Activated T-cell treated with anti-CD3 and anti-CD28 coated beads, Interleukin-2, amount 50 U/mL, for 72 hours (primary cell): ENCODE measurements at places on chromosomes 2 and 18. TPM values are rescaled to one million over a fixed set of nuclear protein-coding genes. Genes with fewer than 3 reads are reported as not detected.

The GALNT13 gene
- total RNA-seq = not detected

The SIX3 gene
- total RNA-seq = not detected

The ATP8B1 gene
- not detected for total RNA-seq

The COL5A2 gene
- total RNA-seq = 0.60 TPM

The RGPD3 gene
- 0.25 TPM for total RNA-seq

The DNER gene
- total RNA-seq = not detected

The ICOS gene
- total RNA-seq = 145 TPM

- no peaks in the 10 kb centered on the region for H3K27me3 ChIP-seq
- peaks cover 11% of the 10 kb centered on the region for H3K4me1 ChIP-seq
- no peak for DNase-seq
- no peak overlapping the region for H3K4me3 ChIP-seq
- H3K36me3 ChIP-seq = no peaks in the 10 kb centered on the region
- no peak overlapping the region for H3K27ac ChIP-seq
These were observed 146.4 kb upstream of the HAAO start for GRCh38 chr2:42938671-42939370.

GRCh38 chr2:64277101-64277849 lies 133.1 kb upstream of the PELI1 start:
- H3K36me3 ChIP-seq = no peaks in the 10 kb centered on the region
- H3K27ac ChIP-seq = no peak overlapping the region
- no peak overlapping the region for H3K4me3 ChIP-seq

DNA sequence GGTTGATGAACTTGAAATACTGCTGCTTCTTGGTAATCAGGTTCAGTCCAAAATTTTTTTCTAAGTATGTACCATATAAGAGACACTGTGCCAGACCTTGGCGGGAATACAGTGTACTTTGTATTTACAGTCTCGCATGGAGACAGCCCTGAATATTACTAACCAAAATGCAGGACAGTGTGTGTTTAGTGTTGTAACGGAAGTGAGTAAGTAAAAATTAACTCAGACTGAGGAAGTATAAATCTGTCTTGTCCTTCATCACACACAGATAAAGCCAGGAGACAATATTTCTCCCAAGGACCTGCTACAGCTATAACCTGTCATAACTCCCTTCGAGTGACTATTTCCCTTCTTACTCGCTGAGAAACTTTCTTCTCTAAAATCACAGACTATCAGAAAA lies 76.9 kb downstream of the ACTR3 start:
- H3K4me1 ChIP-seq = peaks cover 27% of the 10 kb centered on the region
- DNase-seq = no peak
- peak overlapping the region; percentile 70 for H3K27ac ChIP-seq
- peaks cover 14% of the 10 kb centered on the region for H3K36me3 ChIP-seq
- H3K4me3 ChIP-seq = no peak overlapping the region
- no peaks in the 10 kb centered on the region for H3K27me3 ChIP-seq

GRCh38 chr2:19488009-19488691 lies 129.7 kb upstream of the OSR1 start:
- H3K27ac ChIP-seq = peak overlapping the region; percentile 91
- peaks cover 2% of the 10 kb centered on the region for H3K36me3 ChIP-seq
- DNase-seq = peak; percentile 52
- peak overlapping the region; percentile 58 for H3K4me3 ChIP-seq
- peaks cover 57% of the 10 kb centered on the region for H3K27me3 ChIP-seq
- peaks cover 11% of the 10 kb centered on the region for H3K4me1 ChIP-seq

- H3K27me3 ChIP-seq = no peaks in the 10 kb centered on the region
- H3K36me3 ChIP-seq = no peaks in the 10 kb centered on the region
- H3K4me3 ChIP-seq = no peak overlapping the region
- DNase-seq = no peak
- H3K27ac ChIP-seq = no peak overlapping the region
These were observed 154.1 kb downstream of the BAZ2B start for GRCh38 chr2:159462201-159462785.

DNA sequence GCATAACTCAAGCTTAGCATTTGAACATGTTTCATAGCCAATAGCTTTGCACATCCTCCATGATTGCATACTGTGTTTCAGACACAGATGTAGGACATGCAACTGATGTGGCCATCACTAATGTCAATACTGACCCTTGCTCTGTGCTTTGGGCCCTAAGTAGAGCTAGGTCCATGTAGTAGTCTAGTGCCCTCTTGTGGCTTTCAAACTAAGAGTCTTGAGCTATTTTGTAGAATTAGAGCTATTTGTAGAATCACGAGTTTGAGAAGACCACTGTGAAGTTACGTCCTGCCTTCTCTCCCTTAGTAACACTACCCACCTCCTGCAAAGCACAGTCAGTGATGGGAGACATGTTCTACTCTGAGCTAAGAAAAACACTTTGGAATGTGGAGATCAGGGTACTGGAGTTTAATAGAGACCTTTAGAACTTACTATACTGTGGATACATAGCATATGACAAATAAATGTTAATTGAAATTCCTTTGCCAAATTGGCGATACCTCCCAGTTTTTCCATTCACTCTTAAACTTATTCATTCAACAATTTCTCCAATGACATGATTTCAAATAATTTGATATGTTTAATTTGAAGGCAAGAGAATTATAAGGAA lies 306.5 kb upstream of the TNP1 start:
- H3K36me3 ChIP-seq = no peaks in the 10 kb centered on the region
- H3K4me1 ChIP-seq = peaks cover 19% of the 10 kb centered on the region
- H3K27me3 ChIP-seq = peaks cover 25% of the 10 kb centered on the region

DNA sequence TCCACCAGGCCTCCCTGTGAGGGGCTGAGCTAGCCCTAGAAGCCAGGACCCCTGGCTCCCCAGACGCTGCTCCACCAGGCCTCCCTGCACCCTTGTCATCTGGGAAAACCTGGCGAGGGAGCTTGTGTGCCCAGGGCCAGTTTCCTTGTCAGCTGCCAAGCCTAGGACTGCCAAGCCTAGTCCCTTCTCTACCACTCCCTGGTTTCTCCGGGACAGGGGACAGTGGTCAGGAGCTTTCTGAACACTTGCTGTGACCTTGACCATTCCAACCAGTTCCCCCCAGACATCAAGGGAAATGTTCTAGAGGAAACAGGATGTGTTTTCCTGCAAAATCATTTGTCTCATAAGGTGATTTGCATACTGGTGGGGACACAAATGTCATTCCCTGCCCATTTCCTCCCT lies 41.3 kb upstream of the MRPL33 start:
- no peaks in the 10 kb centered on the region for H3K36me3 ChIP-seq
- H3K27me3 ChIP-seq = peaks cover 1% of the 10 kb centered on the region

DNA sequence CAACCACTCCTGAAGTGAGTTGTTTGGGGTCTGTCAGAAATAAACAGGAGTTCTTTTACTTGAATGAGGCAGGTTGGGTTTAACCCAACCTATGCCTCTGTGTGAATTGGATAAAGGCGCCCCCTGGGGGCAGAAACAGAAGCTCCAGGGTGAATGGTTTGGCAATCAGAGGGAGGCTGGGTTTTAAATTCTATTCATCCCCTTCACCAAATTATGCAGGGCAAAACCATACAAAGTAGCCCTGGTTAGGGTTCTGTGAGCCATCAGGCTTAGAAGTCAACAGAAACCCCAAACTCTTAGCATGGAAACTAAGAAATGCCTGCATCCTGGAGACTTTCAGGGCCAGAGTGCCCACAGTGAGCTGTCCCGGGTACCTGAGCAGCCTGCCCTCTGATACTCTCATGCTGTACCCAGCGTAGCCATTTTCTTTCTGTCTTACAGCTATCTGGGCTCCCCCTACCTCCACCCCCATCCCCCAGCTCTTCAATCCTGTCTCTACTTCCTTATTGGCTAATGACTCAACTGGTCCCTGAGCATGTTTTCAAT lies 241.5 kb downstream of the ICOS start:
- peaks cover 10% of the 10 kb centered on the region for H3K4me1 ChIP-seq
- H3K27ac ChIP-seq = no peak overlapping the region
- H3K36me3 ChIP-seq = no peaks in the 10 kb centered on the region
- DNase-seq = peak; percentile 81
- H3K27me3 ChIP-seq = peaks cover 38% of the 10 kb centered on the region

GRCh38 chr2:191065785-191066184 lies 51.8 kb upstream of the STAT1 start:
- no peaks in the 10 kb centered on the region for H3K27me3 ChIP-seq
- no peak for DNase-seq
- peaks cover 94% of the 10 kb centered on the region for H3K4me1 ChIP-seq
- H3K4me3 ChIP-seq = peak overlapping the region; percentile 80

GRCh38 chr2:39550701-39551285 lies 113.7 kb upstream of the MAP4K3 start:
- H3K27me3 ChIP-seq = peaks cover 17% of the 10 kb centered on the region
- no peaks in the 10 kb centered on the region for H3K36me3 ChIP-seq

- no peaks in the 10 kb centered on the region for H3K36me3 ChIP-seq
- no peak for DNase-seq
- no peak overlapping the region for H3K4me3 ChIP-seq
- no peak overlapping the region for H3K27ac ChIP-seq
- no peaks in the 10 kb centered on the region for H3K27me3 ChIP-seq
These were observed 184.2 kb downstream of the ERBB4 start for GRCh38 chr2:212354382-212354781.

GRCh38 chr2:27723372-27724144 lies 48.0 kb upstream of the MRPL33 start:
- no peak for DNase-seq
- peaks cover 54% of the 10 kb centered on the region for H3K4me1 ChIP-seq
- no peak overlapping the region for H3K4me3 ChIP-seq
- H3K27me3 ChIP-seq = peaks cover 8% of the 10 kb centered on the region

GRCh38 chr2:240198226-240198625 lies 57.8 kb upstream of the OTOS start:
- H3K27me3 ChIP-seq = peaks cover 40% of the 10 kb centered on the region
- no peak overlapping the region for H3K27ac ChIP-seq
- no peaks in the 10 kb centered on the region for H3K36me3 ChIP-seq

- H3K27me3 ChIP-seq = peaks cover 8% of the 10 kb centered on the region
- no peak for DNase-seq
- H3K27ac ChIP-seq = no peak overlapping the region
- H3K4me3 ChIP-seq = no peak overlapping the region
These were observed 173.6 kb upstream of the RAB6C start for GRCh38 chr2:129805899-129806298.

DNA sequence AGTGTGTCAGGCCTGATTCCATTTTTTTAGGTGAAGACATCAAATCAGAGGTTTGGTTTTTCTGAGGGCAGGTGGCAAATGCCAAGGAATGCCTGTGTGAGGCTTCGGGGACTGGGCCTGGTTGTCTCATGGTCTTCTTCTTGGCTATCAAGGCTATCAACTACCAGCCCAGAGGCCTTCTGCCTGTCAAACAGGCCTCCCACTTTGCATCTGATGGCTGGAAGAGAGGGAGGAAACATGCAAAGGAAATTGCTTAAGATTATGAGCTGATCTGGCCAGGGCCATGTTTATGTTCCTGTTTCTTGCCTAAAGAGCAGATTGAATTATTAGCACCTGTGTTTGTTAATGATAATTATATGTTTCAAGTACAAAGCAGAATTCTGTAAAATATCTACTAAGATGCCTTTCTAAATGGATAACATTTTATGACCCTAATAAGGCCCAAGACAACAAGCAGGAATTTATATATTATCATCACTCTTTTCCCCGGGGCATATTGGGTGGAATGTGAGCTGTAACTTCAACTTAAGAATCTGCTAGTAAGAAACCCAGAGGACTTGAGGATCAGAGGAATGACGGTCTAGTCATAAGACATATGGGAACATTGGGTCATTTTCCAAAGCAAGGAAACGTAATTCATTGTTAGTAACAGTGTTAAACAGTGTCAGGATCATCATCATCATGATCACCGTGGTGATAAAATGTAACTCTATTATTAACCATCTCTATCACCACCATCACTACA lies 123.2 kb downstream of the LYPD6B start:
- peaks cover 76% of the 10 kb centered on the region for H3K27me3 ChIP-seq
- H3K36me3 ChIP-seq = peaks cover 2% of the 10 kb centered on the region
- peaks cover 16% of the 10 kb centered on the region for H3K4me1 ChIP-seq
- no peak overlapping the region for H3K27ac ChIP-seq

DNA sequence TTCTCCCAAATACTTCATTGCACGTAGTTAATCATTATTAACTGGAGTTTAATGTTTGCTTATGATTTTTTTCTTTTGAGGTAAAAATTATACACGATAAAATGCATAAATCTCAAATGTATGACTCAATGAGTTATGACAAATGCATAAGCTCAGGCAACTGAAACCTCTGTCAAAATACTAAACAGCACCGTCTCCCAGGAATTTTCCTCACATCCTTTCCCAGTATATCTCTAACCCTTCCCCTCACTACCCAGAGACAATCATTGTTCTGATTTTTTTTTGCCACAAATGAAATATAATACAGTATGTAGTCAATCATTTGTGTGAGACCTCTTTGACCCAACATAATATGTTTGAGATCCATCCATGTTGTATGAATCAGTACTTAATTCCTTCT lies 606.5 kb downstream of the CPS1 start:
- no peaks in the 10 kb centered on the region for H3K4me1 ChIP-seq
- no peak overlapping the region for H3K4me3 ChIP-seq
- no peak for DNase-seq
- H3K36me3 ChIP-seq = no peaks in the 10 kb centered on the region
- H3K27me3 ChIP-seq = peaks cover 7% of the 10 kb centered on the region

GRCh38 chr2:230218421-230218820 lies 1.4 kb downstream of the SP110 start:
- no peaks in the 10 kb centered on the region for H3K27me3 ChIP-seq
- H3K36me3 ChIP-seq = peaks cover 23% of the 10 kb centered on the region
- peak overlapping the region; percentile 79 for H3K4me3 ChIP-seq
- peaks cover 77% of the 10 kb centered on the region for H3K4me1 ChIP-seq
- no peak for DNase-seq

- H3K27ac ChIP-seq = no peak overlapping the region
- no peaks in the 10 kb centered on the region for H3K27me3 ChIP-seq
- peaks cover 27% of the 10 kb centered on the region for H3K4me1 ChIP-seq
- H3K36me3 ChIP-seq = peaks cover 11% of the 10 kb centered on the region
- H3K4me3 ChIP-seq = no peak overlapping the region
These were observed 16.7 kb downstream of the ZCCHC2 start for GRCh38 chr18:62539284-62540165.

- H3K27ac ChIP-seq = no peak overlapping the region
- H3K27me3 ChIP-seq = no peaks in the 10 kb centered on the region
- H3K4me3 ChIP-seq = no peak overlapping the region
- no peak for DNase-seq
- H3K36me3 ChIP-seq = peaks cover 16% of the 10 kb centered on the region
- H3K4me1 ChIP-seq = peaks cover under 1% of the 10 kb centered on the region
These were observed 43.1 kb downstream of the HS6ST1 start for GRCh38 chr2:128275498-128276045.

DNA sequence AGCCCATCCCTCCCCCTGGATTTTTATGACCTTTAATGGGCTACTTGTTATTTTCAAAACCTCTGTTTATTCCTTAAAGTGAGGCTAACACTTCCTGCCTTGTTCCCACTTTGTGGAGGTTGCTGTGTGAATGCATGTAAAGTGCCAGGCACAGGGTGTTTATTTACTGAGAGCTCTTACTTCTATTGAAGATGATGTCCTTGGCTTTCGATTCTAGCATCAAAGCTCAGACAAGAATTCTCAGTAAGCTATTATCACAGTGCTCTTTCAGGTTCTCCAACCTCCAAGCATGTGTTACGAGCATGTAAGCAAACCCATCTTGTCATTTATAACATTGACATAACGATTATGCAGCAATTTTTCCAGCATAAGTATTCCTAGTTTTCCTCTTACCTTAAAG lies 44.2 kb downstream of the DPYSL5 start:
- H3K27ac ChIP-seq = no peak overlapping the region
- no peak for DNase-seq
- no peaks in the 10 kb centered on the region for H3K4me1 ChIP-seq

- H3K27ac ChIP-seq = no peak overlapping the region
- no peak for DNase-seq
- H3K27me3 ChIP-seq = no peaks in the 10 kb centered on the region
- no peaks in the 10 kb centered on the region for H3K4me1 ChIP-seq
- no peaks in the 10 kb centered on the region for H3K36me3 ChIP-seq
These were observed 118.8 kb upstream of the MAP2 start for GRCh38 chr2:209305026-209305425.

GRCh38 chr2:71466301-71467179 lies 13.2 kb downstream of the DYSF start:
- H3K27me3 ChIP-seq = peaks cover 36% of the 10 kb centered on the region
- no peaks in the 10 kb centered on the region for H3K36me3 ChIP-seq
- H3K4me1 ChIP-seq = no peaks in the 10 kb centered on the region
- H3K27ac ChIP-seq = no peak overlapping the region
